Dermis microvascular lymphatic vessel endothelial cell (primary cell): ENCODE measurements at places on chromosomes 11 and 22.

DNA sequence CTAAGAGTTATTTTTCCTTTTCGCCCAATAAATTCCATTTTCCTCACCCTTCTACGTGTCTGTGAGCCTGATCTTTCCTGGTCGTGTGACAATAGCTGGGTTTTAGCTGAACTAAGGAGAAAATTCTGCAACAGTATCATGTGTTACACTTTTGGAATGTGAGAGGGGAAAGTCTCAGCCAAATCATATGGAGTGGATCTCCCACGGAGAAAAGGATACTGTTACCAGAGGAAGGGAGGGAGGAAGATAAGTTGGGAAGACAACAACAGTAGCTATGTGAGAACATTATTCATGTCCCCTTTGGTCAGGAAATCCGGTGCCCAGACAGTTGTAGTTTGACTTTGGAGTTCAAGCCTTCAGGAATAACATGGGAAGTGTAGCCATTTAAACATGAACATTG lies 584.0 kb upstream of the RAG2 start:
- no peak for DNase-seq

GRCh38 chr22:17588606-17589005 lies 25.3 kb downstream of the SLC25A18 start:
- DNase-seq = no peak

DNA sequence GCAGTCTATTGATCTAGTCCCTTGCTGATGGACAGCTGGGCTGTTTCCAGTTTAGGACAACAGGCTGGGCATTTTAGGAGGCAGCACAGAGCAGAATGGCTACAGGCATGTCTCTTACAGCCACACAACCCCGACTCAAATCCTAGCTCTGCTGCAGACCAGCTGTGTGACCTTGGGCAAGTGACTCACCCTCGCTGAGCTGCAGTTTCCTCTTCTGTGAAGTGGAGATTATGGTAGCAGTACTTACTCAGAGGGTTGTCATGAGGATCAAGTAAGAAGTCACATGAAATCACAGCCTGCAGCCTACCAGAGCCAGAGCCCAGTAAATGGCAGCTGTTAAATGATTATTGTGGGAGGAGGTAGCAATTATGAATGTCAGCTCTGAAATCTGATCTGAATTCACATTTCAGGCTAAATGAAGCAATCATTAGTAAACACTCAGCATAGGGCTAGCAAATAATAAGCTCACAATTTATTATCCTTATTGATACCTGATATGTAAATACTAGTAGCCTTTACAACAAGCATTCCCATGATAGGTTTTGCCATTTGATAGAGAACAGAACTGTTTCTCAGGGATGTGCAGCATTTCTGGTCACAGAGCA lies 58.9 kb downstream of the MYEOV start:
- DNase-seq = peak; percentile 27

GRCh38 chr22:16967453-16968217 lies 40.4 kb downstream of the GAB4 start:
- DNase-seq = no peak

- DNase-seq = no peak
Observed at GRCh38 chr11:29184939-29185890, 831.6 kb downstream of the KCNA4 start.

DNA sequence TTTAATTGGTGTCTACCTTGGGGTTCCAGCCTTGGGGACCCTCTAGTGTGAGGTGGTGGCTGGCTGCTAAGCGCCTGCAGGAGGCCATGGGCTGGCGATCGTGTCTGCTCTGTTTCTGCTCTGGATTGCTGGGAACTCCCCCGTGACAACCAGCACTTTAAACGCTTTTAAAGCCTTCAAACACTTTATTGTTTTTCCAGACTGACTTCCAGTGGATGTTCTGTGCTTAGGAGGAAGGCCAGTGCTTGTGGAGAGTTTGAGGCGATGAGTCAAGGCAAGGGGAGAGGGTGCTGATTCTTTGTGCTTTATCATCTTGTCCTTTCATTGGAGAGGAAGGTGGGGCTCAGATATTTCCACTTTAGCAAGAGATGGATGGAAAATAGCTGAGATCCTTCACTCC lies 81.6 kb downstream of the FLI1 start:
- no peak for DNase-seq

GRCh38 chr22:20111689-20112622 lies 3.9 kb upstream of the RANBP1 start:
- DNase-seq = no peak

DNA sequence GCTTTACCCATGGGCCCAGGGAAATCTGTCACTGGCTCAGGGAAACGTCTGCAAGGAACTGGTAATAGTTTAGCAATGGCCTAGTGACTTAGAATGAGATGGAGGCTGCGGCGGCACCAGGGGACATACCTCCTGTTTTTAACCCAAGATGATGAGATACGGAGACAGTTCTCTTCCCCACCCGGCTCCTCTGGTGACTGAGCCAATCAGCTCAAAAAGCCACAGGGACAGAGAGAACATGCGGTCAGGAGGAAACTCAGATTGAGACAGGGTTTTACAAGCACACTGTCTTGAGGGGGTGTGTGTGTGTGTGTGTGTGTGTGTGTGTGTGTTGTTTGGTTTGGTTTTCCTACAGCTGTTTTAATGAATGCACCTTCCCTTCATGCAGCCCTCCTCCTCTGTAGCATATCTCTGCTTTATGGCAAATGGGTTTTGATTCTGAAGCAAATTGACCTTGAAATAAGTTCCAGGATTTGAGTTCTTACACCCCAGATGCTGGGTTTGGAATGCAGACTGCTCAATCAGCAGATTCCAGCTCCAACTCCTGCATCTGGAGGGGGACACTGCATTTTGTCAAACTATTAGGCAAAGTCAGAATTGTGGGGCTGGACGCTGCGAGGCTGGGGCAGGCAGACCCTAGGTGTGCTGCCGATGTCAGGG lies 246.2 kb downstream of the NTM start:
- no peak for DNase-seq
